SK-N-SH treated with all-trans-retinoic acid at 6 μM for 48 hours (cell line): ENCODE measurements at places on chromosomes 3 and 15.
A peak's percentile ranks its signal among the peaks of the same experiment; 100 is the strongest.

DNA sequence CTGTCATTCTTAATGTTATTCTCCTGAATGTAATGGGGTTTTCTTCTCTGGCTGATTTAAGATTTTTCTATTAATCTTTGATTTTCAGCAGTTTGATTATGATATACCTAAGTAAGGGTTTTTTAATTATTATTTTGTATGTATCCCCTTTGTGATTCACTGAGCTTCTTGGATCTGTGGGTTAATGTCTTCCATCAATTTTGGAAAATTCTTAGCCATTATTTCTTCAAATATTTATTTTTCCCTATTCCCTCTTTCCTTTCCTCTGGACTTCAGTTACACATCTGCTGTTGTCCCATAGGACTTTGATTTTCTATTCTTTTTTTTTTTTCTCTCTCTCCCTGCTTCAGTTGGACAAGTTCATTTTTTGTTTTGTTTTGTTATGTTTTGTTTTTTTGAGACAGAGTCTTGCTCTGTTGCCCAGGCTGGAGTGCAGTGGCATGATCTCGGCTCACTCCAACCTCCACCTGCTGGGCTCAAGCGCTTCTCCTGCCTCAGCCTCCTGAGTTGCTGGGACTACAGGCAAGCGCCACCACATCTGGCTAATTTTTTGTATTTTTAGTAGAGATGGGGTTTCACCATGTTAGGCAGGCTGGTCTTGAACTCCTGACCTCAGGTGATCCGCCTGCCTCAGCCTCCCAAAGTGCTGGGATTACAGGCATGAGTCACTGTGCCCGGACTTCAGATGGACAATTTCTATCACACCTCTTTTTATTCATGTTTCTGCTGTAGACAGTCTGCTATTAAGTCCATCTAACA, 40.6 kb downstream of the XYLB start:
- ATAC-seq, result no peak

- ATAC-seq, result no peak
These were observed 34.1 kb upstream of the NMD3 start for GRCh38 chr3:161187046-161187445.

DNA sequence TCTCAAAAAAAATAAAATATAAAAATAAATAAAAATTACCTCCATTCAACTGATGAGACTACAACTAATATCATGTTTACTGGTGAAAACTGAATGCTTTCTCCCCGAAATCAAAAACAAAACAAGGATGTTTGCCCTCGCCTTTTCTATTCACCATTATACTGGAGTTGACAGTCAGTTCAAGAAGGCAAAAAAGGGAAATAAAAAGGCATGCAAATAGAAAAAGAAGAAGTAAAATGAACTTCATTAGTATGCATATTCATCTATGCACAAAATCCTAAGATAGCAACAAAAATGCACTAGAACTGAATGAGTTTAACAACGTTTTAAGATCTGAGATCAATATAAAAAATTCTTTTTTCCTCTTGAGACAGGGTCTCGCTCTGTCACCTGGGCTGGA, 72.7 kb upstream of the FAM174B start:
- ATAC-seq, result no peak

GRCh38 chr3:63349583-63350573, 71.8 kb downstream of the SYNPR start:
- peak; percentile 79 for ATAC-seq

DNA sequence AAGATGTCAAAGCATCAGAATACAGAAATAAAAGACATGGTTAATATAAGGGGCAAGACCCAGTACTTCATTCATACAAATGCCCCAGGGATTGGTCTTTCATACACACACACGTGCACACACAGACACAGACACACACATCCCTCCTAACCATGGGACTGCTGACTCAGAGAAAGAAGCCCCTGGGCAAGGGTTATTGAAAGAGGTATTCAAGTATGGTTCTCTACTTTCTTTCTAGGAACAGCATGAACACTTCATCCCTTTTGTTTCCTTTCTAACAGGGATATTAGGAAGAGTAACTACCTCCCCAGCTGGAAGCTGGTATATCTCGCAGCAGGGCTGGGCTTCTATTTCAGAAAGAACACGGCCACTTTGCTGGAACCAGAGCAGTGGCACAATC, 33.2 kb upstream of the ZFAND6 start:
- no peak for ATAC-seq

DNA sequence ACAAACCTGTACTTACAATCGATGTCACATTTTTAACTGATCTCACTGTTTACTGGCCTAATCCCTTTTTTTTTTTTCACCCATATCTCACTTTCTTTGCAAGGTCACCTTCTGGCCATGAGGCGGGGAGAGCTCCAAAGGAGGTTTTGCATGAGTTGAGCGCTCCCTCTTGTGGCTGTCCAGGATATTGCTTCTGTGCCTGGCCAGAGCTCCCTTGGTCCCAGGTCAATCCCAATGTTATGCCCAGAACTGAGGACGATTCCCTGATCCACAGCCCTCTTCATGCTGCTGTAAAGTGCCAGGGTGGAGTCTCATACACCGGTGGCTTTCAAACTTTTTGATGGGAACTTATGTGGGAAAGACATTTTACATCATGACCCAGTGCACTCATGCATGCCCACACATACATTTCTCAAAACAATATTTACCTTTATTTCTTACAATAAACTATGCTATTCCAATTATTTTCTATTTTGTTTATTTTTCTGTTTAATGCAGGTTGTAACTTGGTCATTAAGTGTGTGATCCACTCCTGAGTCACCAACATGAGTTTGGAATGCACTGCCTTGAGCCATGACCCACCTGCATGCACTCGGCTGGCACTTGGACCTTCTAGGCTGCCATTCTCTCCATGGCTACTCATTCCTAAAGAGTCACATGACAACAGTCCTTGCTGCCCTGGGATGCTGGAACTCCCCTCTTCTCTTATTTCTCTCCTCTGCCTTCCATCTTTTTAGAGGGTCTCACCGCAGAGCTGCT, 9.6 kb upstream of the SST start:
- peak; percentile 99 for ATAC-seq

- ATAC-seq, result peak; percentile 33; the same call in 1 of the 3 replicates
These were observed 8.6 kb downstream of the ZNF445 start for GRCh38 chr3:44468572-44469520.

- ATAC-seq, result no peak
These were observed 114.7 kb upstream of the LMOD3 start for GRCh38 chr3:69236812-69237707.

- ATAC-seq, result no peak
These were observed 70.4 kb upstream of the NTRK3 start for GRCh38 chr15:88326924-88327323.

DNA sequence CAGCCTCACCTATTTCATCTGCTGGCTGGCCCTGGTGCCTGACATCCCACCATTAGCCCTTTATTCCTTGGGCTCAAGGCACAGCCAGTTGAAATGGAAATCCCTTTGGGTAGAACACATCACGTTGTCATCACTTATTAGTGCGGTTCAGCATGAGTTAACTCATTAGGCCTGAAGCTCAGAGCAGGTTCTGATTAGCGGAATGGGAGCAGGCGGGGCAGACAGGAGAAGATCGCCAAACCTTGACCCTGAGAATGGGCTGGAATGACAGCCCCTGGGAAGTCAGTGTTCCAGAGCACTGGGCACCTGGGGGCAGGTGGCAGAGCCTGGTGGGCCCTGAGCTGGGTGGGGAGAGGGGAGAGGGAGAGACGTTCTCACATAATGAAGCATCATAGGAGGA, 5.8 kb downstream of the ITGA11 start:
- ATAC-seq, result no peak

DNA sequence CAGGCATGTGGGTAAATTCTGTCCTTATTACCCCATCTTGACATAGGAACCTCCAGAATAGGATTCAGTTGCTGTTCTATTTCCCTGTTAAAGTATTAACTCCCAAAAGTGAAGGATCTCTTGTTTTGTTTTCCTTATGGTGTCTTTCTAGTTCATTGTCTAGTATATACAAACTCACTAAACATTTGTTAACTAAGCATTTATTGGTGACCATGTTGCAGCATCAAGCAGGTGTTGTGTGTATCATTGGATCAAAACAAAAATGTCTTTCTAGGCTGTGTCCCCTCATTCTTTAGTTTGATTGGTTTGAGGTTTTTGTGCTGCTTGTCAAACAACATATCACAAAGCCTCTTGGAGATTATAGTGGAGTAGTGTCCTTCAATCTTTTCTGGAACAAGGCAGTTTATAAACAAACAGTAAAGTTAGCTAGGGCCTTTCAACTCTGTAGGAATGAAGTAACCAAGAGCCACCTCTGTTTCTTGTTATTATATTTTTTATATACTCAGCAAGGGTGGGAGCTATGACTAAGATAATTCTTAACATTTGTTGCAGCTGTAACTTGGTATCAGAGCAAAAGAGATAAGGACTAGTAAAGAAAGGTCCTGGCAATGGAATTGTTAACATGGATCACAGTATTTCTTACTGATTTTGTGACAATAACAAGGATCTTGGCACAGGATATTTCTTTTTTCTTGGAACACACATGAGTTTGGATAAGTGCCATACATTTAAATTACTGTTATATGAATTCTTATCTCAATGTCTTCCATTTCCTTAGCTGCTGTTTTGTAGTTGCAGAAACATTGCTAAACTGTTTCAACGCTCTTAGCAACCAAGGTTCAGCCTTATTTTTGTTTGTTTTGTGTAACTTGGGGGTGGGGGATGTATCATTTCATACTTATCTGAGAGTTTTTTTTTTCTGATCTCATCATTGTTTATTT, 49.3 kb downstream of the TMOD3 start:
- peak; percentile 69 for ATAC-seq

GRCh38 chr15:94403331-94403730, 172.0 kb downstream of the MCTP2 start:
- no peak for ATAC-seq
